ENCODE measurements at places on chromosomes 7 and 10.

DNA sequence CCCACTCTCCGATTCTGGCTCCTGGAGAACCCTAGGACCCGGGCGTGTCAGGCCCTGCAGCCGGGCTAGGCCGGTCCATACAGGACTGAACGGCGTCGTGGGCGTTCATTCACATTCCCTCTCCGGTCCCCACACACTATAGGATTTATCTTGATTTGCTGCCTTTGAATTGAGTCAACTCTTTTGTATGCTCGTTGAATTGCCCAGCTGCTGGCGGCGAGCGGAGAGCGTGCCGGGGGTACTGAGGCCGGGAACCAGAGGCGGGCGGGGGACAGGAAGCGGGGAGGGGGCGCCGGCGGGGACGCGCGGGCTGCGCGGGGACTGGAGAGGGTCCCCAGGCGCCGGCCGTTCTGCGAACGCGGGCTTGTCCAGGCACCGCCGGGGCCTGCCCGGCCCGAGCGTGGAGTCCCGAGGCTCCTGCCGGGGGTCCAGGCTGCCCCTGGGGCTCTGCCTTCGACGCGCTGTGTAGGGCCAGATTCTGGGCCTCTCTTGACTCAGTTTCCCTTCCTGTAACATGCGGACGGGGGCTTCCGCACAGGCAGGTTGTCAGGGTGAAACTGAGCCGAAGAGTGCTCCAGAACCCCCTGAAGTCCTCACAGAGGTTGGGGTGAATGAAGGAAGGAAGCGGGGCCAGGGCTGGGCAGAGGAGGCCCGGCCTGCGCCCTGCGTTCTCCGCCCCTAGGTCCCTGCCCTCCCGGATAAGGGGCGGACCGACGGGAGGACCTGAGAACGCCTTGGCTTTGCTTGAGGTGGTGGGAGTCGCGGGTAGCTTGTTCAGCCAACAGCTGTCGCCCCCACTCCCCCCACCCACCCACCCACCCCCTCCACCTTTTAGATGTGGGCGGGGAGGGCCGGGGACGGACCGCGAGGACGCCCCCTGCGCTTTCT is 769 bp upstream of the ELFN1 start:
- no peak for DNase-seq

DNA sequence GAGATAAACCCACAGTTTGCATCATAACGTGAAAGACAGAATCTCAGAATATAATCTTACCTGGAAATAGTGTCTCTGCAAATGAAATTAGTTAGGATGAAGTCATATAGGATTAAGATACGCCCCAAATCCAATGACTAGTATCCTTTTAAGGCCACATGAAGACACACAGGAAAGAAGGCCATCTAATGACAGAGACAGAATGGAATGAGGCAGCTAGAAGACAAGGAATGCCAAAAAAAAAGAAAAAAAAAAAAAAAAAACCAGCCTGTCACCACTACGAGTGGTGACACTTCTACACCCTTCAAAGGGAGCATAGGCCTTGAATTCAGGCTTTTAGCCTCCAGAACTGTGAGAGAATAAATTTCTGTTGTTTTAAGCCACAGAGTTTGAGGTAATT is 82.9 kb downstream of the HYCC1 start:
- no peak for DNase-seq

- DNase-seq, result peak; percentile 32
These were observed 117.0 kb upstream of the PTPRZ1 start for GRCh38 chr7:121755818-121756552.

DNA sequence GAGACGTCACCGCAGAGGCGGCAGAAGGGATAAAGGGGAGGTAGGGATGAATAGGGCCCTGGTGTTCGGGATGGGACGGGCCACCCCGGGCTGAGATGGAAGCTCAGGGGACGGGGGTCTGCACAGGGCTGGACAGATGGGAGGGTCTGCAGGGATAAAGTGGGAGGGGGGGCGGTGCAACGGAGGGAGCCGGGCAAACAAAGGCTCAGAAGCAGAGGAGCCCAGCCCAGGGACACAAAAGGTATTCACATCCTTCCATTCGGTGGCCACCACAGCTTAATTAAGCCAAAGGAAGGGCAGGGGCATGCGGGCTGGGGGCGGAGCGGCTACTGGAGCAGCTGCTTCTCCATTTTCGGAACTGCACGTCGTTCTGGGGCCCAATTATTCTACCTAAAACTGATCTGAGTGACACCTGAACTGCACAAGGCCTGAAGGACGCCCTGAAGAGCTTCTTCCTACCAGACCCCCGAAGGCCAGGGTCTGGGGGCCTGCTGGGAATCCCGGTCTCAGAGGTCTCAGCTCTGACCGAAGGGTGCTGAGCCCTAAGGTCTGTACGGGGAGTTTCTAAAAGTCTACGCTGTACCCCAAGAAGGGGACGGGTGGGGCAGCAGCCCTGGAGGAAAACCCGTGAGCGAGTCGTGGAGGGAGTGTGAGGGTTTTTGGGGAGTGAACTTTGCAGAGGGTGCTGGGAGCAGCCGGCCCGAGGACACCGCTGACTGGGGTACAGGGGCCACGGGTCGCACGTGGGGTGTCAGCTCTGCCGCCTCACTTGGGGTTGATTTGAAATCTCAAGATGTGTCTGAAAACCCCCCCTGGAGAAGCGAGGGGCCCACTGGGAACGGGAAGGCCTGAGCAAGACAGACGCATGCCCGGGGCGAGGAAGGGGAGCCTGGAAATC is 334.8 kb downstream of the DNAJB6 start:
- DNase-seq, result no peak

DNA sequence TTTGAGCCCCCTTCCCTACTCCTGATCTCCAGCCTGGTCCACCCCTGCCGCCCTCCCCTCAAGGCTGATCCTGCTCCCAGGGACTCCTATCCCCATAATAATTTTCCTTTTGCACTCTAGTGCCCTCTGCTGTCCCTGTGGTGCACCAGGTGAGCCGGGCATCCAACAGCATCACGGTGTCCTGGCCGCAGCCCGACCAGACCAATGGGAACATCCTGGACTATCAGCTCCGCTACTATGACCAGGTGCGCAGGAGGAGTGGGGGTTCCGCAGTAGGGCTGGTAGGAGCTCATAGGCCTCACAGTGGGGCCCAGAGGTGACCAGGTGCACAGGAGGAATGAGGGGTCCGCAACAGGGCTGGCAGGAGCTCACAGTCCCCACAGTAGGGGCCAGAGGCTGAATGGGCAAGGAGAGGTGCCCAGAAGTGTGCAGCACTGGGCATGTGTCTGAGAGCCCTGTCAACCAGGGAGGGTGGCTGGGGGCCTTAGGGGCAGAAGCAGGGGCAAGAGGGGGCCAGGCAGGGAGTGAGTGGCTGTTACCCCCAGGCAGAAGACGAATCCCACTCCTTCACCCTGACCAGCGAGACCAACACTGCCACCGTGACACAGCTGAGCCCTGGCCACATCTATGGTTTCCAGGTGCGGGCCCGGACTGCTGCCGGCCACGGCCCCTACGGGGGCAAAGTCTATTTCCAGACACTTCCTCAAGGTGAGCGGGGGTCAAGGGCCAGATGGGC is 11.7 kb downstream of the EPHB6 start:
- DNase-seq, result no peak

GRCh38 chr10:24617771-24618396 is 105.8 kb downstream of the ARHGAP21 start:
- DNase-seq, result no peak

DNA sequence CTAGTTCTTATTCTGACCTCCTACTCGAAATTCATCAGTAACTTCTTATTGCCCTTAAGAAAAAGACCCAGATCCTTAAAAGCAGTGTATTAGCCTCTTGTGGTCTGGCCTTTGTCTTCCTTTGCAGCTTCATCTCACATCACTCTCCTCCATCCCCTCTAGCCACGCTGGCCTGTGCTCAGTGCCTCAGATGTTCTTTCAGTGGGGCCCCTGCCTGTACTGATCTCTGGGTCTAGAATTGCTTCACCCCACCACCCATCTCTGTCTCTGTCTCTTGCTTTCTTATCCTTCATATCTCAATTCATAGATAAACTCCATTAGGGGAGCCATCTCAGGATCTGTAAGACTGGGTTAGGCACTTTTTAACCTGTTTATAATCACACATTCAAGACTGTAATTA is 1178.5 kb upstream of the C7orf33 start:
- no peak for DNase-seq

- DNase-seq, result no peak
These were observed 43.4 kb downstream of the SH3PXD2A start for GRCh38 chr10:103812004-103812403.

GRCh38 chr10:121330563-121330962 is 267.7 kb downstream of the FGFR2 start:
- no peak for DNase-seq

DNA sequence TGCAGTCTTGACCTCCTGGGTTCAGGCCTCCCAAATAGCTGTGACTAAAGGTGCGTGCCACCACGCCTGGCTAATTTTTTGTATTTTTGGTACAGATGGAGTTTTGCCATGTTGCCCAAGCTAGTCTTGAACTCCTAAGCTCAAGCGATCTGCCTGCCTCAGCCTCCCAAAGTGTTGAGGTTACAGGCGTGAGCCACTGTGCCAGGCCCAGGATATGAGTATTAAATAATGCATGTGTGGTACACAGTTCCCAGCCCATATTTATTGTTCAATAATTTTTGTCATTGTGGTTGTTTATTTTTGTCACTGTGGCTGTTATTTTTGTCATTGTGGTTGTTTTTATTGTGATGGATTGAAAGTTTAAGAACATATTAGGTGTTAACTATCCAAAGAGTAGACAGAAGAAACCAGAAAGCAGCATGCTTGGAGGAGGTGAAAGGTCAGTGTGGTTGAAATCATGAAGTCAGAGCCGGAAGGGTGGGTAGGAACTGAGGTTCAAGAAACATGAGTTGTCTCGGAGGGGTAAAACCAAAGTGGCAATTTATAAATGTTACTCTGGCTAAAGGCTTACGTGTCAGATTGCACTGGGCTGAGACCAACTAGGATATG is 45.0 kb downstream of the MRC1 start:
- DNase-seq, result no peak

- DNase-seq, result no peak
These were observed 464.8 kb downstream of the SEMA3D start for GRCh38 chr7:84722086-84722485.

Data from NCI-H1436 treated with DMSO at 0.1 percent for 48 hours (cell line).